ENCODE measurements at places on chromosomes 5 and 9. TPM values are rescaled to one million over a fixed set of nuclear protein-coding genes. Genes with fewer than 3 reads are reported as not detected.

PHAX gene
- 85.3 TPM for total RNA-seq

NACC2 gene
- 22.0 TPM for total RNA-seq

TMC1 gene
- total RNA-seq = 0.17 TPM

SECISBP2 gene
- total RNA-seq = 62.0 TPM

CTSV gene
- total RNA-seq = not detected

LRRC19 gene
- total RNA-seq = not detected

ZDHHC11 gene
- 4.5 TPM for total RNA-seq

HRH2 gene
- total RNA-seq = 2.4 TPM

SKP1 gene
- 306 TPM for total RNA-seq

SHISAL2B gene
- not detected for total RNA-seq

FOXD4L6 gene
- total RNA-seq = not detected

IL13 gene
- not detected for total RNA-seq

MLANA gene
- not detected for total RNA-seq

ARL15 gene
- 32.1 TPM for total RNA-seq
